ENCODE measurements at places on chromosomes 7 and 10. TPM values are rescaled to one million over a fixed set of nuclear protein-coding genes. Genes with fewer than 3 reads are reported as not detected.

ARHGAP19 gene
- 5.0 TPM for total RNA-seq

ZNRF2 gene
- 5.2 TPM for total RNA-seq

ELN gene
- 0.10 TPM for total RNA-seq

IL15RA gene
- 4.4 TPM for total RNA-seq

SLC29A3 gene
- total RNA-seq, result 15.7 TPM
